ENCODE measurements at places on chromosomes 7 and 10.

DNA sequence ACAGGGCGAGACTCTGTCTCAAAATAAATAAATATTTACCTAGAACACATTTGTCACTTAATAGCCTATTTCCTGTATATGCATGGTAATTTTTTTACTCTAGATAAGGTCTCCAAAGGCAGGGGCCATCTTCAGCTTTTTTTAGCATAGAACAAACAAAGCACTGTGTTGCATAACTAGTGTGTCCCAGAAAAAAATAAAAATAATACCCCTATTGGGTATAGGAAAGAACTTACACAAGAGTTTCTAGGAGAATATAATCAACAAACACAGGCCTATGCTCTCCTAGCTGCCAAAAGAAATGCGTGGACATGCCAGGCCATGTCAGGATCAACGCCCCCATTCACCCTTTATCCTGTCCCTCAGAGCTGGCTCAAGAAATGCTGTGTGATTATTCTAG, 103.6 kb downstream of the PARD3 start:
- DNase-seq, result no peak

DNA sequence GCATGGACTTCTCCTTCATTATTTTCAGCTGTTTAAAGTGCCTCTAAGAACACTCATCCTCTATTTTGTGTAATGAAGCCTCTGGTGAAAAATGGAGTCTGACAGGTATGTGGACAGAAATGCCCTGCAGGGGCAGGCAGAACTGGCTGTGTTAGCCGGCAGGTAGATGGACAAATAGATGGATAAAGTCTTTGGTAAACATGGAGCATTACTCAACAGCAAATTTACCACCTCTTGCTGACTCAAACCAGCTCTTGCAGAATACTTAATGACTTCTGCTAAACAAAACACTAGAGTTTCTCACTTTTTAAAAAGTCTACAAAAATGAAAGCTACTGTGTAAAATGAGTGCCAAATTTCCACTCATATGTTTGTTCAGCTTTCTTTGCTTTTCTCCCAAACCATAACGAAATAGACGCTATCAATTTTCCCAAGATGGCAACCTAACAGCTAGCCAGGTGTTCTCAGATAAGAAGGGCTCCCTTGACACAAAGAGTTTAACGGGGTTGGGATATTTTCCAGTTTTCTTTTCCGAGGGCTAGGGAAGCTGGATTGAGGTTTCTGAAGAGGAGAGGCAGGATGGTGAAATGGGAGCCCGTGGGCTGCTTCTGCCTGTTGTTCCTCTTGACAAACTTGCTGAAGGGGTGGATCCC, 71.9 kb upstream of the HABP2 start:
- no peak for DNase-seq

DNA sequence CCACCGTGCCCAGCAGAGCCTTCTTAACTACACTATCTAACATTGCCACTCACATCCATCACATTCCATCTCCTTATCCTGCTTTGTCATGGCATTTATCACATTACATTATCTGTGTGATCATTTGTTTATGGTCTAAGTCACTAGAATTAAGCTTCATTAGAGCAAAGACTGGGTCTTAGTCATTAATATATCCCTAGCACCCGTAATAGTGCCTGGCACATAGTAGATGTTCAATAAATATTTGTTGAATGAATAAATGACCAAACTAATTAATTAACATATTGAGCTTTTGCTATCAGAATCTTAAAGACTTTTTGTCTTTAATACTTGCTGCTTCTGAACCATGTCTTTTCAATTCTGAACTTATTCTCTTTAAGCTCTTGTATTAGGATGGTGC, 5.9 kb upstream of the COPG2 start:
- no peak for DNase-seq

DNA sequence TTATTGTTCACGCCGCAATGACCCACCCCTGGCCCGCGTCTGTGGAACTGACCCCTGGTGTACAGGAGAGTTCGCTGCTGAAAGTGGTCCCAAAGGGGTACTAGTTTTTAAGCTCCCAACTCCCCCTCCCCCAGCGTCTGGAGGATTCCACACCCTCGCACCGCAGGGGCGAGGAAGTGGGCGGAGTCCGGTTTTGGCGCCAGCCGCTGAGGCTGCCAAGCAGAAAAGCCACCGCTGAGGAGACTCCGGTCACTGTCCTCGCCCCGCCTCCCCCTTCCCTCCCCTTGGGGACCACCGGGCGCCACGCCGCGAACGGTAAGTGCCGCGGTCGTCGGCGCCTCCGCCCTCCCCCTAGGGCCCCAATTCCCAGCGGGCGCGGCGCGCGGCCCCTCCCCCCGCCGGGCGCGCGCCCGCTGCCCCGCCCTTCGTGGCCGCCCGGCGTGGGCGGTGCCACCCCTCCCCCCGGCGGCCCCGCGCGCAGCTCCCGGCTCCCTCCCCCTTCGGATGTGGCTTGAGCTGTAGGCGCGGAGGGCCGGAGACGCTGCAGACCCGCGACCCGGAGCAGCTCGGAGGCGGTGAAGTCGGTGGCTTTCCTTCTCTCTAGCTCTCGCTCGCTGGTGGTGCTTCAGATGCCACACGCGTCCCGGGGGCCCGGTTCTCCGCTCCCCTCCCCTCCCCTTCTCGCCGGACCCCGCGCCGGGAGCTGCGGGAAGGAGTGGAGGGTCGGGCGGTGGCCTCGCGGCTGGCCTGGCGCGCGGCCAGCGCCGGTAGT, at the start of gene CBX3:
Gene CBX3 (plus strand): TSS at position 499 of the 772 bp plus-strand sequence. CDS start 1,254 bp downstream, outside the sequence.
- DNase-seq, result no peak

DNA sequence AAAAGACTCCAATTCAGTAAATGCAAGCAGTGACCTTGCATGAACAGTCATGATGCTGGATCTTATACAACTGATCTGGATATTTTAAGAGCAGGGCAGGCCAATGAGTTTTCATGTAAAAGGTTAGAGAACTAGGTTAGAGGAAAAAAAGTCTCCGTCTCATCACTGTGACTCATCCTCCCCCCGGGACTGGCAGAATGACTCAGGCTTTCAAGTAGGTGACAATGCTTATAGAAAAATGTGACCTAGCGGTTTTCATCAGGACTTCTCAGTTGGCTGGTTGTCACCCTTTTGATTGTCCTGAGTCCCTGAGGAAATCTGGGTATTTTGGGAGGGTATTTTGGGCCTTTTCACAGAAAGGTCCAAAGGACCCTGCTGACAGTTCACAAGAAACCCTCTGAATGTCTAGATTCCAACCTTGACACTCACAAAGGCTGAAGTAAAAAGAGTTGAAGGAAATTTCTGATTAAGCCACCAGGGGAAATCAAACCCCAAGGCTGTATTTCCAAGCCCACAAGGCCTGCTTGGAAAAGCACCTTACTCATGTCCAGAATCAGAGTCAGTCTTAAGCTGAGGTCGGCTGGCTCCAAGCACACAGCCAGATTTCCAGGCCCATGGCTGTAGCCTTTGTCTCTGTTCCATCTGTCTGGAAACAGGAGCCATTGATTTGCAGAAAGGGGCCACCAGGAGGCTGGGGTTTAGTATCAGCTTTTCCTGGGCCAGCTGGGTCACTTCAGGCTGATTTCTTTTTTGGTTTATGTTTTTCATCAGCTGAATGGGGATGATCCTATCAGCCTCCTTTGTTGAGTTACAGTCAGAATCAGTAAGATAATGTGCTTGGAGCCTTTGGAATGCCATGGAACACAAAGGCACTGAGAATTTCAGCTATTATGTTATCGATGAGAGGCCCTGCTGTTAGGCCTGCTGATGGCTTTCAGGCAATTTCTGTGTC, 226.4 kb upstream of the HABP2 start:
- no peak for DNase-seq

GRCh38 chr7:75534727-75535307, 42.7 kb downstream of the SPDYE5 start:
- DNase-seq, result no peak

DNA sequence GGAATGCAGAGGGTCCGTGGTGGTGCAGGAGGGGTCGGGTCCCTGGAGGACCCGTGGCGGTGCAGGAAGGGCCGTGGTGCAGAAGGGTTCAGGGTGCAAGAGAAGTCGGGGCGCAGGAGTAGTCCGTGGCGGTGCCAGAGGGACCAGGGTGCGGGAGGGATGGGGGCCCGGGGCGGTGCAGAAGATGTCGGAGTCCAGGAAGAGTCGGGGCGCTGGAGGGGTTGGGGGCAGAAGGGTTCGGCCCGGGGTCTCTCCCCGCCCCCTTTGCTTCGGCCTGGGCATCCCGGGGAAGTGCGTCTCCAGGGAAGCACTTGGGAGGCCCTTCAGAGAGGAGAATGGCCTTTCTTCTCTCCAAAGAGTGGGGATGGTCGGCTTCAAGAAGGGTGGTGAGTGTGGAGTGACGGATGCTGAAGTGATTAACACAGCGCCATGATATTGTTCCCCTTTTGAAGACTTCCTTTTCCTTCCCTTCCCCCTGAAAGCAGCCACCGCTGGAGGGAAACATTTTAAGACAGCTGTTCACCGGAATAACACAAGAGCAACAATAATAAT, 997 bp downstream of the WDR37 start:
- no peak for DNase-seq

Data from naive thymus-derived CD8-positive, alpha-beta T cell (primary cell).